Activated CD4-positive, alpha-beta memory T cell treated with anti-CD3 and anti-CD28 coated beads, Interleukin-2, amount 10 ng/mL, durations not matched to agents 7 days and 5 days (primary cell): ENCODE measurements at places on chromosomes 16 and 17.

- DNase-seq: no peak
Observed at GRCh38 chr17:46869975-46870803, 18.8 kb downstream of the WNT9B start.

DNA sequence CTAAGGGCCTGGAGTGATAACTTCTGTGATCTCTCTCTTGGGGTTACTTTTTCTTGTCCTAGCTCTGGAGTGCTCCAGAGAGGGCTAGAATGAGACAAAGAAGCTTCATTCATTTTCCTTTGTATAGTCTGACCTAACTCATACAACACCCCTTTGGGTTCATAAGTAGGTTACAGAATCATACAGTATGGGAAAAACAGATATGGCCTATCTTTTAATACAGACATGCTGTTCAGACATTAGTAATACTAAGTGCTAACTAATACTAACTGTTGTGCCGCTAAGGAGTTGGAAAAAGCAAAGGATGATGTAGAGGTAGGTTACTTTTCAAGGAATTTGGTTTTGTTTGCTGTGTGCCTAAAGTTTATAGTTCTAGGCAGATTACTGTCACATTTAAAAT is 84.7 kb downstream of the NLK start:
- no peak for DNase-seq

- no peak for DNase-seq
Observed at GRCh38 chr17:57513569-57513968, 231.5 kb downstream of the CCDC182 start.

GRCh38 chr16:19085679-19086200 is 18.3 kb downstream of the COQ7 start:
- no peak for DNase-seq

DNA sequence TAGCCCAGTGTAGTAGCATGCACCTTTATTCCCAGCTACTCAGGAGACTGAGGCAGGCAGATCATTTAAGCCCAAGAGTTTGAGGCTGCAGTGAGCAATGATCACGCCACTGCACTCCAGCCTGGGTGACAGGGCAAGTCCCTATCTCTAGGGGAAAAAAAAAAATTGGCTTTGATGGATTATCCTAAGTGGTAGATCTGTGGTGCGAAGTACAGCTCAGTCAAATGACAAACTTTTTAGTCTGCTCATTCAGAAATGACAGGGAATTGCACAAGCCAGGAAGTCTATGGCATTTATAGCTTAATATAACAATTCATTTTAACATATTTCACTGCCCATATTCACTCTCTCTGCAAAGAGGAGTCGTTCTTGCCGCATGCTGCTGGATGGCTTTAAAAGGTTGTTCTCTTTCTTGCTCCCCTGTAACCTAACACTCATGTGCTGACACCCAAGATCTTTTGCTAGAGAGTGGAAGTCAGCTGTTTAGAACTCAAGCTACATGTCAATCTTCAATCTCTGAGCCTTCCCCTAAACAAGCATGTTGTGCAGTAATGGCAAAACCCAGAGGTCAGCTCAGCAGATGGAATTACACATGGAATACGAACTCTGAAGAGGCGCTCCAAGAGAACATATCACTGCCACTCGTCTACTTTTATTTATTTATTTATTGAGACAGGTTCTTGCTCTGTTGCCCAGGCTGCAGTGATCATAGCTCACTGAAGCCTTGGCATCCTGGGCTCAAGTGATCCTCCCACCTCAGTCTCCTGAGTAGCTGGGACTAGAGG is 32.8 kb downstream of the RNF157 start:
- no peak for DNase-seq

GRCh38 chr16:89207993-89208392 is 7.7 kb upstream of the SLC22A31 start:
- no peak for DNase-seq

- DNase-seq: no peak
Observed at GRCh38 chr16:83887564-83887963, 11.4 kb upstream of the MLYCD start.

GRCh38 chr16:46884513-46885293 is 541 bp downstream of the GPT2 start:
- peak; percentile 30 for DNase-seq

- no peak for DNase-seq
Observed at GRCh38 chr17:73549841-73550430, 94.3 kb downstream of the SDK2 start.

GRCh38 chr17:76371656-76372628 is 12.5 kb upstream of the SPHK1 start:
- no peak for DNase-seq

- no peak for DNase-seq
Observed at GRCh38 chr17:80104956-80105375, 3.6 kb downstream of the GAA start.

GRCh38 chr17:9644910-9645751 is at the start of gene USP43:
Gene USP43 (plus strand): TSS chr17:9645517. CDS start chr17:9645633, 116 bp downstream.
- DNase-seq: peak; percentile 18

GRCh38 chr17:4519361-4519788 is 20.7 kb downstream of the SPNS2 start:
- DNase-seq: no peak

DNA sequence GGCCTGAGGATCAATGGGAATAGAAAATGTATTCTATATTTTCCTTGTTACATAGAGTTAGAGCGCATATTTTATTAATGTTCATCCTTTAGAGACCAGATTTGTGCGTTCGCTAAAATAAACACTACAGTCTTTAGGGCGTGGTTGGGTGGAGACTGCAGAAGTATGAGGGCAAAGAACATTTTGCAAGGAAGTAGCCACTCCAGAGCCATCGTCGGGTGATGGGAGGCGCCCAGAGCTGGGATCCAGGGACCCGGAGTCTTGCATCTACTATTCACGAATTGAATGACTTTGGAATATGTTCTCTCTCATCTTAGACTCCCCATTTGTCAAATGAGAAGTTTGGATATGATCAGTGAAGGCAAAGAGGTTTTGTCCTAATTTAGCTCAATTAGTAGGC is 154.2 kb upstream of the IRX6 start:
- no peak for DNase-seq

GRCh38 chr17:59641799-59642484 is 22.2 kb downstream of the CLTC start:
- DNase-seq: no peak

DNA sequence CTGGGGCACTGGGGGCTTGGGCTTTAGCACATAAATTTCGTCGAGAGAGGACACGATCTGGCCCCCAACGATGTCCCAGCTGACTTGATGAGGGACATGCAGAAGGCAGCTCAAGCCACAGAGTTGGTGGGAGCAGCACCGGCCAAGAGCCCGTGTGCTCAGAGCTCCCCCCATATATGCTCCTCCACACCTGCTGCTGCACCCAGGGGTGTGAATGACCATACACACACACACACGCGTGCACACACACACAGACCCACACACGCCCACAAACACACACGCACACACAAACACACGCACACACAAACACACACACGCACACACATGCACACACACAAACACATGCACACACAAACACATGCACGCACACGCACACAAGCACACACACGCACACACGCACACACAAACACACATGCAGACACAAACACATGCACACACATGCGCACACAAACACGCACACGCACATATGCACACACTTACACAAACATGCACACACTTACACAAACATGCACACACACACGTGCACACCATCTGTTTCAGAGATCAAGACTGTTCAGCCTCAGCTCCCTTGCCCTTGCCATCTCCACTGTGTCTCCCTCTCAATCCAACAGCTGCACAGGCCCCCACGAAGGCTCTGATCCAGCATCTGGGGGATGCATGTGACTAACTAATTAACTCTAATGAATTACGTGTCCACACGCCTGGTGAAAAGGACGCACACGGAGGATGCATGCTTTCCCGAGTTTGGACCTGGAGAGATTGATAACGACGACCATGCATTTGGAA is 85.6 kb upstream of the TNRC6C start:
- DNase-seq: no peak

GRCh38 chr17:48631693-48632578 is 5.8 kb upstream of the HOXB9 start:
- DNase-seq: no peak

DNA sequence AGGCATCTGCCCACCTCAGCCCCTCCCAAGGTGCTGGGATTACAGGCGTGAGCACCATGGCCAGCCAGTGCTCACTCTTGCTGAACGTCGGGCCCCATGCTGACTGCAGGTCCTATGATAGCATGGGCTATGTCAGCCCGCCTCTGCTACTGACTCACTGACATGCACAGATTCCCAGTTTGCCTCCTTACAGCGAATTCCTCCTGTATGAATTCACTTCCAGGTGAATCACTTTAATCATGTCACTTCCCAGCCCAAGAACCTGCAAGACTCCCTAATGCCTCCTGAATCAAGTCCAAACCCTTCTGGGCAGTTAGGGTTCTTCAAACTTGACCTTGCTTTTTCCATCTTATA is 16.1 kb upstream of the UBTF start:
- DNase-seq: no peak

DNA sequence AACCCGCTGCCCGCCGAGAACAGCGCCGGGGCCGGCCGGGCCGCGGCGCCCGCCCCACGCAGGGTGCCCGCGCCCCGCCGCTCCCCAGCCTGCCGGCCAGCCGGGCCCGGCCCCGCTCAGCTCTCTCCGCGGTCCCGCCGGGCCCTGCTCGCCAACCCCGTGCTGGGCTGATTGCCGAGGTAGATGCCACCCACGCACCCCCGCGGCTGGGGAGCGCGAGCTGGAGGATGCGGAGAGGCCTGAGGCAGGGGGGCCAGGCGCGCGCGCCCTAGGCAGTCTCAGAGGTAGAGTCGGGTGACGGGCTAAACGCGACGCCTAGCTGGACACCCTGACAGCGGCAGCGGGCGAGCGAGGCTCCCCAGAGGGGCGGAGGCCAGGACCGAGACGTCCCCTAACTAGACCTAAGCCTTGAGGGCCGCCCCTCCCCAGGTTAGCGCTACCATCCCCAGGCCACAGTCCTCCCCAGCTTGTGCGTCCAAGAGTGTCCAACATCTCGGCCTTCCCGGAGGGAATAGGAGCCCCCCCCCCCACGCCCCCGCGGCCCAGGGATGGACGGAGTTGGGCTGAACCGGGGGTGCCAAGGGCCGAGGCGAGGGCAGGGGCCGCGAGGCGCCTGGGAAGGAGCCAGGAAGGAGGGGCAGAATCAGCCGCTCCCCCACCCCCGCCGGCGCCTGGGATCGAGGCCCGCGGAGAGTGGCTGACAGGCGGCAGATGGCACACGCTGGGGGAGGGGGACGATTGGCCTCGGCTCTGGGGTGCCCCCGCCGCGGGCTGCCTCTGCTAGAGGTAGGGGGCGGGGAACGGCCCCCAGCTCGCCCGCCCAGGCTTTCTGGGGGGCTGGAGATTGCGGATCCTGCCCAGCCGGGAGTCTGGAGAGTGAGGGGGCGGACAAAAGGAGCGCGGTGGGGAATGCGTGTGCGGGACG is 2.5 kb upstream of the ZNF423 start:
- no peak for DNase-seq

DNA sequence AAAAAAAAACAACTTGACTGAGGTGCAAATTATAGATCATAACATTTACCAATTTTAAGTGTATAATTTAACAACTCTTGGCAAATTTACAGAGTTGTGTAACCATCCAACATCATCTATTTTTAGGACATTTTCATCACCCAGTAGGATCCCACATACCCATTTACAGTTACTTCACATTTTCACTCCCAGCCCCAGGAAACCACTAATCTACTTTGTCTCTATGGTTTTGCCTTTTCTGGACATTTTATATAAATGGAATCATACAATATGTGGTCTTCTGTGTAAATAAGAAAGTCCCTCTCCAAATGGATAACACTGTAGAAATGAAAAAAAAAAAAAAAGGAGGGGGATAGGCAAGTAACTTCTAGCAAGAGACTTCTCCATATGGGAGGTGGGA is 26.1 kb upstream of the XYLT1 start:
- no peak for DNase-seq
